ENCODE measurements at places on chromosomes 7 and 10.

DNA sequence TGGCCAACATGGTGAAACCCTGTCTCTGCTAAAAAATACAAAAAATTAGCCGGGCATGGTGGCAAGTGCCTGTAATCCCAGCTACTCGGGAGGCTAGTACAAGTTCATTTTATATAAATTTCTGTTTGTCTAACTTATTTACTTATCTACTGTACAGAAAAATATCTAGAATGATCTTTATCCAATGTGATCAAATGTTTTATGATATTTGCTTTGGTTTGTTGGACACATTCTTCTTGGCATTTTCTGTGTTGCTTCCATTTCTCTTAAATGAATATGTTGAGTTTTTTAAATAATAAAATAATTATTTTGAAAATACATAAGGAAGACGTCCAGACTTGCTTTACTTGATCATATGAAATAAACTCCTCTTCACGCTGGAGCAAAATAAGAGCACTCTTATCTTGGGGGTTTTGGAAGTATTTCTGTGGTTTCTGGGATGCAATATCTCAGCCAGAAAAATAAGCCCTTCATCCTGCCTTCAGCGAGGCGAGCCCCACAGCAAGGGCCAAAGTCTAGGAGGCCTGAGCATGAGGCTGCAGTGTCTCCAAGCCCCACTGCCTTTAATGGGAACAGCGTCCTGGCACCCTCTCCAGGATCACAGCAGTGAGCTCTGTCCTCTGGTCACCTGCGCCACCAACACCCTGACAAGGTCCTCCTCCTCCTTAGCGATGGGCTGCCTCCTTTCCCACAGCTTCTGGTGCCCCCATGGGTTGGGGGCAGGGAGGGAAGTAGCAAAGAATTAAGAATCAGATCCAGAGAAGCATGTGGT is 480.2 kb downstream of the KCNMA1 start:
- DNase-seq = no peak

DNA sequence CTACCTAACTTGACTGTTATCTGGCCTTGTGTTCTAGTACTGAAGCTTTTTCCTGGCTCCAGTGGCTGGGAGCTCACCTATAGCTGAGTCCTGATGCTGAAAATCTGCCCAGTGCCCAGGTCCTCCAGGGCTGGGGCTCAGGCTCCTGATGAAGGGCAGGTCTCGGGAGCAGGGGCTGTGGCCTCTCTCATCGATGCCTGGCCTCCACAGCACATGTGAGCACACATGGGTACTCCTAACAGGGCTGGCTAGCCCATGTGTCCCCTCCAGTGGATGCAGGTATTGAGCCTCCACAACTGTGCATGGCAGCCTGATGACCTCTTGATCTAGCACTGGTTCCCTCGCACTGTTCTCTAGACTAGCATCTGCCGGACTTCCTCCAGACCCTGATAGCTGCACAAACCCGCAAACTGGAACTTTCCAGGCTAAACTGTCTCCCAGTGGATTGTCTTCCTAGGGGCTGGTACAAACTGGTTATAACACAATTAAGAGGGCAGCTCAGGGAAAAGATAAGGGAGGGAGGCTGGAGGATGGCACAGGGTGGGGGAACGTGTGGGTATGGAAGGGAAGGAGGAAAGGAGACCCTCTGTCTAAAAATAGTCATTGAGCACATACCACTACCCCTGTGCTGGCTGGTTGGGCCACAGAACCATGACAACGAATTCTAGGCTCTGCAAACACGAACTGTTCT is 35.1 kb downstream of the PLAC9 start:
- DNase-seq = no peak

GRCh38 chr7:78873117-78873516 is 580.4 kb downstream of the MAGI2 start:
- no peak for DNase-seq

- no peak for DNase-seq
Observed at GRCh38 chr7:41855798-41856197, 152.9 kb upstream of the INHBA start.

GRCh38 chr10:76150876-76151288 is 719.5 kb downstream of the LRMDA start:
- no peak for DNase-seq

GRCh38 chr7:132137681-132138080 is 438.6 kb downstream of the PLXNA4 start:
- no peak for DNase-seq

DNA sequence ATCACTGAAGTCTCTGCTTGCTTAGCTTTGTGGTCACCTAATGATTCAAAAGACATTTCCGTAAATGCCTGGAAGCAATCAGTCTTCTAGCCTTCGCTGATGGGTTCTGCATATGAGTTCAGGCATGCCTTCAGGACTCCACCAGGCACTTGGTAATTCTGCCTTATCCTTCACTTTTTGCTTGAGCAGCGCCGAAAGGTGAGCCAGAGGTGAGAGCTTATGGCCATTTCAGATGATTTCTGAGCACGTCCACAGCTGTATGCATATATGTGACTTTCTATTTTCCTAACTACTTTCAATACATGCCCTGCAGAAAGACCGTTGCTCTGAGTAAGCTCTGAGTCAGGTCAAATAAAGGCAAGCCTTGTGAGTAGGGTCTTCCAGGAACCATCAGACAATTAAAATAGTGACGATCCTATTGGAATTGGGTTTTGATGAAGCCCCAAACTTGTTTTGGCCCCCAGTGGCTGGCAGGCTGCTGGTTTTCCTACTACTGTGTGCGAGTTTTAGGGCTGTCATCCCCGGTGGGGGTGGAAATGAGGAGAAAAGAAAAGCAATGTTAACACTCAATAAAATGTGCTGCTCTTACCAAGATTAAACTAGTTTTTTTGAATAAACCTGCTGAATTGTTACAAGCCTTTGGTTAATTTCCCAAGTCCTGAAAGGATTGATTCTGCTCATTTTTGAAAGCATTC is 154.4 kb upstream of the AKR1E2 start:
- DNase-seq = no peak

- no peak for DNase-seq
Observed at GRCh38 chr10:121536310-121536913, 61.8 kb downstream of the FGFR2 start.

Measured in cerebellar nuclear complex (tissue), 1 donor.